Chondrocyte (in vitro differentiated cells): ENCODE measurements at places on chromosomes 16 and 17. TPM values are rescaled to one million over a fixed set of nuclear protein-coding genes. Genes with fewer than 3 reads are reported as not detected.

- H3K4me3 ChIP-seq, result no peak overlapping the region
- DNase-seq, result peak; percentile 82
- H3K36me3 ChIP-seq, result no peaks in the 10 kb centered on the region
- peaks cover 64% of the 10 kb centered on the region for H3K4me1 ChIP-seq
- H3K27me3 ChIP-seq, result no peaks in the 10 kb centered on the region
- peak overlapping the region; percentile 87 for H3K27ac ChIP-seq
Observed at GRCh38 chr16:57623251-57624043, 5.0 kb upstream of the ADGRG1 start.

DNA sequence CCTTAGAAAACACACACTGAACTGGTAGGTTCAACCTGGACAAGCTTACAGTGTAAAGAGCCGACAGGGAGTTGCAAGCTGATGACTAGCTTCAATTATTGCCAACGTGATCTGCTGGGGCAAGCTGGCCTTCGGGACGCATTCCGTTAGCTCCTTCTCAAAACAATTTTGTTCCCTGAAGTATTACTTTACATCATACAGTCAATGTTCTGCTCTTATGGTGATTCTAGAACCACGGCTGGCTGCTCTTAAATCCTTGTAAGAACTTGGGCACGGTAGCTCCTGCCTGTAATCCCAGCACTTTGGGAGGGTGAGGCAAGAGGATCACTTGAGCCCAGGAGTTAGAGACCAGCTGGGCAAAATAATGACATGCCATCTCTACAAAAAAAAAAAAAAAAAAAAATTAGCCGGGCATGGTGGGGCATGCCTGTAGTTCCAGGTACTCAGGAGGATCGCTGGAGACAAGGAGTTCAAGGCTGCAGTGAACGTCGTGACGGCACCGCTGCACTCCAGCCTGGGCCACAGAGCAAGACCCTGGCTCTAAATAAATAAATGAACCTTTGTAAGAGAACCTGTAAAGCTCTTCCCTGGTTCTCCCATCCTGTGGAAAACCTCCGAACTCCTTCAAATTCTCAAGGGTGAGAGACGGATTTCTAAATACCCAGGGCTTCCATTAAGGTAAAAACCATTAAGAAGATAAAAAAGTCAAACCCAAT, 2.0 kb downstream of the CDIP1 start:
- H3K36me3 ChIP-seq, result peaks cover 11% of the 10 kb centered on the region
- no peaks in the 10 kb centered on the region for H3K27me3 ChIP-seq
- H3K4me1 ChIP-seq, result peaks cover 25% of the 10 kb centered on the region
- peak overlapping the region; percentile 28 for H3K27ac ChIP-seq
- peak overlapping the region; percentile 79 for H3K4me3 ChIP-seq

- no peaks in the 10 kb centered on the region for H3K27me3 ChIP-seq
- H3K4me1 ChIP-seq, result peaks cover 29% of the 10 kb centered on the region
- H3K27ac ChIP-seq, result no peak overlapping the region
- peaks cover 2% of the 10 kb centered on the region for H3K36me3 ChIP-seq
- DNase-seq, result peak; percentile 18
Observed at GRCh38 chr17:80936723-80937122, 54.9 kb upstream of the CHMP6 start.

DNA sequence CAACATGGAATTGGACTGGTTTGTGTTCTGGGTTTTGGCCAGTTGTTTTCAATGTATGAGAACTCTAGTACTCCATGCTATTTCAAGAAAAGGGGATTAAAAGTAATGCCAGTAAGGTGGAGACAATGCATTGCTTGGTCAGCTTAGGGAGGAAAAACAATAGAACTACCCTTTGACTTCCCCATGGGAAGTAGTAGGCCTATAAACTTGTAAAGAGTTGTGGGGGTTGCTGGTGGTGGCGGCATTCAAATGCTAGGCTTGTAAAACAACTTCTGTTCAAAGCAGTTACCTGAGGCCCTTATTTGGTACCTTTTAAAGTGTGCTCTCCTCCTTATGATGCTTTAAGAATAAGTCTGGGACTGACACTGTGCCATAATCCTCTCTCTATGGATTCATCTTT, 9.4 kb downstream of the MAP3K3 start:
- no peaks in the 10 kb centered on the region for H3K27me3 ChIP-seq
- peaks cover 13% of the 10 kb centered on the region for H3K4me1 ChIP-seq
- H3K27ac ChIP-seq, result no peak overlapping the region
- H3K4me3 ChIP-seq, result no peak overlapping the region

DNA sequence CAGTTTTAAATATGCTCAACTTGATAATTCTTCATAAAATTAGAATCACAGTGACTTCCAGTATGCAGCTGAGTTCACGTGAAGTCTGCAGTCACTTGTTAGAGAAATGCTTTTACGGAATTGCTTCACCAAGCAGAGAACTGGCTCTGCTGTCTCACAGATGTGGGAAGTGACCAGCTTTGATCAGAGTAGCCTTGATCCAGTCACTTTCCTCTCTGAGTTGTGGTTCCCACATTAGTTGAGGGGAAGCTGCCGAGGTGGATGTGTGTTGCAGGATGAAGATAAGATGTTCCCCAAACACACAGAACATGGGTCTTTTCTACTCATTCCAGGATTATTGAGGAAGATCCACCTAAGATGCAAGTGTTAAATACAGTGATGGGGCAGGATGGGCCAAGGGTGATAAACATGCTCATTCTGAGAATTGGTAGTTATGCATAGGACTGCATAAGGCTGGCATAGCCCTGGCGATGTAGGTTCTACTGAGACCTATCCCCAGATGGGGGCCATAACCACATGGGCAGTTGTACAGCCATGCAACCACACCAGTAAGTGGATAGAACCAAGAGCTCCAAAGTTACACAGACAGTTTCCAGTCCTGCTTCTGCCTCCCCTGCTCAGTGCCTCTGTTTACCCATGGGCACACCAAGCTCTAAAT, 168.9 kb upstream of the MAF start:
- H3K4me3 ChIP-seq, result peak overlapping the region; percentile 85
- no peaks in the 10 kb centered on the region for H3K36me3 ChIP-seq
- no peak for DNase-seq
- H3K4me1 ChIP-seq, result peaks cover 30% of the 10 kb centered on the region
- H3K27me3 ChIP-seq, result no peaks in the 10 kb centered on the region

- DNase-seq, result no peak
- H3K4me3 ChIP-seq, result no peak overlapping the region
- no peaks in the 10 kb centered on the region for H3K27me3 ChIP-seq
Observed at GRCh38 chr17:4038076-4038475, 73.8 kb upstream of the ATP2A3 start.

DNA sequence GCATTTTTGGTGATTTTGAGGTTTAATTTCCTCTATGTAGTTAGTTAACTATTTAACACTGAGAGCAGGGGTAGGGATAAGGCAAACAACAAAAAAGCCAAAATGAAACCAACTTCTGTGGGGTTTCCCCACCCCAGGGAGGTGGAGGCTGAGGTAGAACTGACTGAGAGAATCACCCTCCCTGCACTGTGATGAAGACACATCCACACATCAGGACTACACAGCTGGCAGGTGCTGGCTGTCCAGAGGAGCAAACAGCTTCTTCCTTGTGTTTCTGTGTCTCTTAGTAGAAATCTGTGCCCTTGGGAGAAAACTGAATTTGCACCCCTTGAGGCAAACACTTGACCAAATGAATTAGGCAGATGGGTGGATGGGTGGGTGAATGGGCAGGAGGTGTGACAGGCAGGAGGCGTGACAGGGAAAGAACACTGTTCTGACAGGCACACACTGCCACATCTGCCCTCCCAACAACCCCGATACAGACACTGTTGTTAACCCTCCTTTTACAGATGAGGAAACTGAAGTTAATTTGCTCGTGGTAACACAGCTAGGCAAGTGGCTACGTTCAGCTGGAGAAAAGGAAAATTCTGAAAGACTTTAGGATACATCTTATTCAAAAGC, 62.9 kb upstream of the AMZ2 start:
- H3K4me3 ChIP-seq, result no peak overlapping the region
- no peak overlapping the region for H3K27ac ChIP-seq
- DNase-seq, result no peak
- H3K4me1 ChIP-seq, result no peaks in the 10 kb centered on the region
- H3K36me3 ChIP-seq, result peaks cover 1% of the 10 kb centered on the region

DNA sequence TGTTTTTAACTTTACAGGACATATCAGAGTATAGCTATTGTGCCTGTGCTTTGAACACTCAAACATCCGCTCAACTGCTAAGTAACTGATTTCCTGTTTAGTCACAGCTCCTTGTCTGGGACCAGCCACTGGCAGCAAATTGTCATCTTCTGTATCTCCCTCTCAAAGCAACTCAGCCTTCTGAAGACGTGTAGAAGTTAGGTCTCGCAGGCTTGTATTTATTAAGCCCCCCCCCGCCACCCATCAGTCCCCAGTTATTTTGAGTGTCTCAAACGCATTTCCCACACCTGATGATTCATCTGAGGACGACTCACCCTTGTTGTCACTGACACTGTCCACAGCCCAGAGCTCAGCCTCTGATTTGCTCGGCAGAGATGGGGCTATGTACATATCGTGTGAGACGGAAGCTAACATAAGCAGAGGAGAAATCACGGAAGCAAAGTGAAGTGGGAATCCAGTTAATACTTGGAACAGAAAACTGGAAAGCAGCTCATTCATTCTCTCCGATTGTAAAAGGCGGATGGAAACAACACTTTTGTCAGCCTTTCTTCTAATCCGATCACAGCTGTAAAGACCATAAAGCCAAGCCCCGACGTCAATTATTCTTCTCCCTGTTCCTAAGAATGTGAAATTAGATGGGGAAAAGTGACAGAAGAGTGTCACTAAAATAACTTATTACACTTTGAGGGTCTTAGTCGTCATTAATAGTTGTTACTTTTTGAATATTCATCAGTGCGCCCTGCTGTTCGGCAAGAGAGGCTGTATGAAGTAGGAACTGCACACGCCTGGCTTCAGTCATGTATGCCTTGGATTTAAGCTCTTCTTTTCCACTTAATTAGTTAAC, 64.2 kb downstream of the PITPNC1 start:
- no peaks in the 10 kb centered on the region for H3K27me3 ChIP-seq
- DNase-seq, result no peak
- no peaks in the 10 kb centered on the region for H3K36me3 ChIP-seq
- H3K4me1 ChIP-seq, result peaks cover 9% of the 10 kb centered on the region

DNA sequence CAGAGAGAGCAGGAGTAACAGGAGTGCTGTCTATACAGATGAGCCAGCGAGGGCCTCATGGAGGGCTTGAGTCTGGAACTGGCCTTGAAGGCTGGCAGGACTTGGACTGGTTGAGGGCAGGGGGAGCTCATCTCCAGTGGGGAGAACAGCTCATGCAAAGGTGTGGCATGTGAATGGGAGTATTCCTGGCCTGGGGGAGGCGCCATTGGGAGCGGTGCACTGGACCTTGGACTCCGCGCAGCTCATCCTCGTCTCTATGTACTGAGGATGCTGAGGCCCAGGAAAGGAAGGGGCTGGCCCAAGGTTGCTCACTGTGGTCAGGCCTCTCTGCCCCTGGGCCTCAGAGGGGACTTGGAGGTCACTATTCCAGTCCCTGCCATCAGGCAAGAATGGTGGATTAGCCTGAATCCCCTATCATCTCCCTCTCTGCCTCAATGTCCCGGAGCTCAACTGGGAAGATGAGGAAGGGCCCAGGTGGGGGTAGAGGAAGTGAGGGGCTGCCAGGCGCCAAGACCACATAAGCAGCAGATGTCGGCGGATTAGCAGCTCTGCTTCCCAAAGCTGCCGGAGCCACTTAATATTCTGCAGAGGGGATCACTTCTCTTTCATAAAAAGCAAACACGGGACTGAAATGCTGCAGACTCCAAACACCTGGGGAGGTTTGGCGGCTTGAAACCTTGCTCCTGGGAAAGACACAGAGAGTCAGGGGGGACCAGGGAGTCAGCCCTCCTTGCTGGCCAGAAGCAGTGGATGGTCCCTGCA, 88.9 kb downstream of the SDK2 start:
- H3K4me3 ChIP-seq, result no peak overlapping the region
- H3K27me3 ChIP-seq, result no peaks in the 10 kb centered on the region

DNA sequence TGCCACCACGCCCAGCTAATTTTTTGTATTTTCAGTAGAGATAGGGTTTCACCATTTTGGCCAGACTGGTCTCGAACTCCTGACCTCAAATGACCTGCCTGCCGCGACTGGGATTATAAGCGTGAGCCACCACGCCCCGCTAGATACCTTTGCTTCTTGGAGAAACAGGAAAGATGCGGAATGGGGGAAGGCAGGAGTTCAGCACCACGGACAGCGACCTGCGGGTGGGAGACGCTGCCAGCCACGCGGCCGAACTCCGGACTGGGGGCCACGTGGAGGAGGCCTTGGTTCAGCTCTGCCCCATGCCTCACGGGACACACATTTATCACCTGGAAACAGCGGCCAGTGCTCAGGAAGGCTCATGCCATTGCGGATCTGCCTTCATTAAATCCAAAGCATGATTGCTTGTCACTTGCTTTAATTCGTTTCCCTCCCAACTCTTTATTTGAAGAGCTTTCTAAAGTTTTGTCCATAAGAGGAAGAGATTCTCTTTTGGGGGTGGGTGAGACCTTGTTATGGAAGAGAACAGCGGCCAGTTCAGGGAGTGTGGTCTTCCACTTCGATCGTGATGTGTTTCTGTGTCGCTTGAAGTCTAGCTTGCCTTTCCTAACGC, 219.9 kb downstream of the ENGASE start:
- no peaks in the 10 kb centered on the region for H3K36me3 ChIP-seq
- no peak overlapping the region for H3K4me3 ChIP-seq
- H3K4me1 ChIP-seq, result no peaks in the 10 kb centered on the region
- DNase-seq, result no peak
- no peak overlapping the region for H3K27ac ChIP-seq

DNA sequence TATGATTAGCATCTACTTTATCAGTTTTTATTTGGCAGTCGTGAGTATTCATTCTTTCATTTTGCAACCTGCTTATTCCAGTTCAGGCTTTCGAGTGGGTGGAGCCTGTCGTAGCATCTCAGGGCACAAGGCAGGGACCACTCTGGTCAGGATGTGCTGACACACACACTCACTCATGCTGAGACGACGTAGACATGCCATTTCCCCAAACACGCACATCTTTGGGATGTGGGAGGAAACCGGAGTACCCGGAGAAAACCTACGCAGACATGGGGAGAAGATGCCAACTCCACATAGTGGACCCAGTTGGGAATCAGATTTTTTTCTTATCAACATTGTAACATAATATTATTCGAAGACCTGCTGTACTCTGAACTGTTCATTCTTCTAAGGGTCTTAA, 756.5 kb upstream of the RBFOX1 start:
- H3K36me3 ChIP-seq, result no peaks in the 10 kb centered on the region
- no peak overlapping the region for H3K27ac ChIP-seq
- no peaks in the 10 kb centered on the region for H3K4me1 ChIP-seq
- no peak for DNase-seq

Gene ALOXE3
- 0.12 to 0.13 TPM (median 0.12 TPM) in 3 replicates for total RNA-seq
